ENCODE measurements at places on chromosomes 4 and X.

- no peak for DNase-seq
Measured at GRCh38 chrX:104427693-104428092, 138.3 kb upstream of the IL1RAPL2 start.

GRCh38 chr4:98493296-98493695 lies 165.1 kb downstream of the TSPAN5 start:
- DNase-seq = no peak

DNA sequence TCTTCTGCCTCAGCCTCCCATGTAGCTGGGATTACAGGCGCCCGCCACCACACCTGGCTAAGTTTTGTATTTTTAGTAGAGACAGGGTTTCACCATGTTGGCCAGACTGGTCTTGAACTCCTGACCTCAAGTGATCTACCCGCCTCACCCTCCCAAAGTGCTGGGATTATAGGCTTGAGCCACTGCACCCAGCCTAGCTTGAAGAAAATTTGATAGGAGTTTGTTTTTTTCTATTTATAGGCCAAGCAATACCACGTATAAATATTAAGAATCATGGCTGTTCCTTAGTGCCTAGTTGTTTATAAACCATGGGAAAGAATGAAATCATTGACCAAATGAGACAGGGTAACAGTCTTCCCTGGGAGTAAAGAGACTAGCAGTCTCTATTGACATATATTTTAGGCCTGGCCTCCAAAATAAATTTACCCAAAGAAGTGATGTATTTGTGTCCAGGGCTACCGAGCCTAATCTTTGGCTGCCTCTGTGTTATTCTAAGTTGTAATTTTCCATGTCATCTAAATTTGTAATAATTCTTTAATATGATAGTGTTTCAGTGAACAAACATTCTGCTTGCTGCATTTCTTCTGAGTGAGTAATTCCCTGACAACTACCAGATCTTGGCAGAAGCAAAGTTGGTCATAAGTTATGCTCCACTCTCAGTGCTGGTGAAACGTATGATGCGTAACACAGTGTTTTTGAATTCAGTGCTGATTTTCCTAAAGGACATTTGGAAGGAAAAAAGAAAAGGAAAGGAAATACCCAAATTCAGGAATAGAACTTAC lies 10.3 kb downstream of the PKD2 start:
- DNase-seq = peak; percentile 96

DNA sequence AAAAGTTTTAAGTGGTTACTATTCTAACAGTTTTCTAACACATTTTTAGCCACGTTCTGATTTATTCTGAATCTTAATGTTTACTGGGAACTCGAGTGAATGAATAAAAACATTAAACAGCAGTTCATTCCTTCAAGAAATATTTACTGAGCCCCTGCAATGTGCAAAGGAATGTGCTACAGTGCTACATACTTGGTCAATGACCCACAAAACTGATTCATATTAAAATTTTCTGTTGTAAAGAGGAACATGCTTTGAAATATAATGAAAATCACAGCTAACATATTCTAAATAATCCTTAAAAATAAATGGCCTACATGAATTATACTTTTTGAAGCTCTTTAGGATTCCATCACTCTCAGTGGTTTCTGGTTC lies 78.7 kb downstream of the ARAP2 start:
- peak; percentile 59 for DNase-seq

- DNase-seq = no peak
Measured at GRCh38 chr4:83281307-83281706, 3.3 kb downstream of the COQ2 start.

DNA sequence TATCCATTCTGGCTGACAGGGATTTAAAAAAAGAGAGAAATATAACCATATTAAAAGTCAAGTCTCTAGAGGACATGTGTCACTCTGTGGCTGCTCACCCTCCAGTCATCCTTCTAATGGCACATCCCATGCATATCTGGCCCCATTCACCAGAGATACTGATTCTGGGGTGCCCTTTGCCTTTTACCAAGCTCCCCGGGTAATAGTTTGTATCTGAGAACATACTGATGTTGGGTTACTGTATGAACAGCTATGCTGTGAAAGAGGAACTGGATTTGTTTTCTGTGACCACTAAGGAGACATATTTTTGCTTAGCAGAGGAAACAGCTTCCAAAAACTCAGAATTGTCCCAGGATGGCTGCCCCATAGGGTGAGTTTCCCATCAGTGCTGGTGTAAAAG lies 56.0 kb downstream of the SAT1 start:
- DNase-seq = no peak

GRCh38 chr4:174156239-174156826 lies 127.1 kb downstream of the FBXO8 start:
- peak; percentile 43 for DNase-seq

Data from fibroblast of skin of right biceps (primary cell).